ENCODE measurements at places on chromosomes 11 and 22. TPM values are rescaled to one million over a fixed set of nuclear protein-coding genes. Genes with fewer than 3 reads are reported as not detected.

DNA sequence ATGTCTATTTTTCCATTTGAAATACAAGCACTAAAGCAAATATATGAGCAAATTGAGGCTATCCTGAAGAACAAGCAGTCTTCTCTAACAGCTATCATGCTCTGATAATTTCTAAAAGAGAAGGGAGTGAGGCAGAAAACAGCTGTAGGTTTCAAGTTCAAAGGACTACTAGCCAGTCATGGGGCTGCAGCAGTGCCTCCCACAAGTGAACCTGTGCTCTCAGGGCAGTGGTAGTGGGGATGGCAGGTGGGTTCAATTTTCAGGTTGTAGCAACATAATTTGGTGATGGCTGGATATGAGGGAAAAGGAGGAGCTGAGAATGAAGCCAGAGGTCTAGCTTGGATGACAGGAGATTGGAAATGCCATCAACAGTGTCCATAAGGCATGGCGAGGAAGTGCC is 93.5 kb upstream of the ARHGAP20 start:
- no peak overlapping the region for H3K27ac ChIP-seq
- H3K4me3 ChIP-seq = no peak overlapping the region
- H3K36me3 ChIP-seq = no peaks in the 10 kb centered on the region
- H3K4me1 ChIP-seq = no peaks in the 10 kb centered on the region
- DNase-seq = no peak

DNA sequence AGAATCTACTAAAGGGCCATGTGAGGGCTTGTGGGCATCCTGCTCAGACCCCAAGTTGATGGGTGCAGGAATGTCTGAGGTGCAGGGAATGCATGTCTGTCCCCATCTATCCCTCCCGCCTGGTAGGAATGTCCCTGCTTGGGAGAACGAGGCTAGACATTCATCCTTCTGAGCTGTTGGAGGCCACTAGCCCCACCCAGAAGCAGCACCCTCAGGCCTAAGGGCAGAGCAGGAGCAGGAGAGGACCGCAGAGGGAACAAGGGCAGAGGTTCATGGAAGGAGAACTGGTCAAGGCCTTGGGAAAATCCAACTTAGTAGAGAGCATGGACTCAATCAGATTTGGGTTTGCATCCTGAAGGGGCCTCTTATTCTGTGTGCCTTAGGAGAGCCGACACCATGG is 22.1 kb upstream of the LMO1 start:
- H3K27me3 ChIP-seq = peaks cover 7% of the 10 kb centered on the region
- H3K36me3 ChIP-seq = no peaks in the 10 kb centered on the region
- H3K27ac ChIP-seq = no peak overlapping the region
- DNase-seq = no peak
- H3K4me1 ChIP-seq = no peaks in the 10 kb centered on the region

DNA sequence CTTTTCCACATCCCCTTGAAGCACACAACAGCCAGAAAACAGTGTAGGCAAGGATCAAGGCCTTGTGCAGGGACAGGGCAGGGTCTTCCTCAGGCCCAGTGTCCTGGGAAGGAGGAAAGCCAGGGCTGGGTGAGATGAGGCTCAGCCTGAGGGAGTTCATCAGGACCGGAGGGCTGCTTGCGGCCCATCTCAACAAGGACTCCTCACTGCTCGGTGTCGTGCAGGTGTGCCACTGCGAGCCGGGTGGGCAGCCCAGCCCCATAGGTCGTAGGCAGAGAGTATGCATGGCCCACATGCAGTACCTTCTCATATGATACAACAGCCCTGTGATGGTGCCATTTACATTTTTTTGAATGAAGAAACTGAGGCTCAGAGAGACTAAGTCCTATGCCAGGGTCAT is 12.9 kb downstream of the SHISA8 start:
- H3K27me3 ChIP-seq = no peaks in the 10 kb centered on the region
- no peak for DNase-seq
- no peaks in the 10 kb centered on the region for H3K4me1 ChIP-seq
- H3K36me3 ChIP-seq = peaks cover 36% of the 10 kb centered on the region
- no peak overlapping the region for H3K4me3 ChIP-seq
- no peak overlapping the region for H3K27ac ChIP-seq

DNA sequence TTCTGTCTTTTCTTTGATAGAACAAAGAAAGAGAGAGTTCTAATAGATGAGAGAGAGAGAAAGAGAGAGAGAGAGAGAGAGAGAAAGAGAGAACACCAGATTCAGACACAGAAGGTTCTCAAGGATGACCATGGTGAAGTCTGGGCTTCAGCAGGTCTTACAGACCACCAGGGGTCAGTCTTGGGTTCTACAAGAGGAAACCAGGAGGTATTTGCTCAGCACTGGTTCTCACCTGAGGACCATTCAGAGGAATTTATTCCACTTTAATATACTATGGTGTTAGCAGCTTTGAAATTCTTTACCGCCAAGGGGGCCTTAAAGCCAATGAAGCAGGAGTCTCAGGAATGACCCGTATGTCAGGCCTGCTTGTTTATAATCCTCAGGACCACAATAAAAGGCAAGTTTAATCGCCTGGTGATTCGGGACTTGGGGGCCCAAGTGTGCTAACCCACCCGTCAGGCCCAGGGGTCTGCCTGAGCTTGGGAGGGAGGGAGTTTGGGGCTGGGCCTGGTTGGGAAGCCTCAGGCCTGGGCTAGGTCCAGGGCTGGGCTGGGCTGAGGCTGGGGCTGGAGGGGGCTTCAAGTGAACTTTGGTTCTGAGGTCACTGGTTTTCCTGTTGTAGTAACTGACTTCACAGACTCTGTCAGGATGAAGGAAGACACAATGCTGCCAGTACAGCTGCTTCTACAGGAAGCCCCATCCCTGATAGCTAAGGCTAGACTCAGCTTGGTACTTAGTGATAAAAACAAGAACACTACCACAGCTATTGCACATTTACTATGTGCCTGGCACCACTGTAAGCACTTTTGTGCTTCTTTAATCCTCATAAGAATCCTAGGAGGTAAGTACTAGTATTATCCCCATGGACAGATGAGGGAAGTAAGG is 179.2 kb upstream of the ZBED5 start:
- peaks cover 3% of the 10 kb centered on the region for H3K4me1 ChIP-seq
- H3K27ac ChIP-seq = peak overlapping the region; percentile 6
- peaks cover 6% of the 10 kb centered on the region for H3K27me3 ChIP-seq

GRCh38 chr11:46674463-46675287 is 25.7 kb downstream of the ARHGAP1 start:
- H3K4me3 ChIP-seq = no peak overlapping the region
- no peaks in the 10 kb centered on the region for H3K27me3 ChIP-seq
- H3K4me1 ChIP-seq = peaks cover 74% of the 10 kb centered on the region
- H3K27ac ChIP-seq = peak overlapping the region; percentile 92

GRCh38 chr11:95212609-95213008 is 18.4 kb downstream of the SESN3 start:
- H3K36me3 ChIP-seq = peaks cover 20% of the 10 kb centered on the region
- no peak overlapping the region for H3K4me3 ChIP-seq
- DNase-seq = no peak
- H3K27ac ChIP-seq = no peak overlapping the region

DNA sequence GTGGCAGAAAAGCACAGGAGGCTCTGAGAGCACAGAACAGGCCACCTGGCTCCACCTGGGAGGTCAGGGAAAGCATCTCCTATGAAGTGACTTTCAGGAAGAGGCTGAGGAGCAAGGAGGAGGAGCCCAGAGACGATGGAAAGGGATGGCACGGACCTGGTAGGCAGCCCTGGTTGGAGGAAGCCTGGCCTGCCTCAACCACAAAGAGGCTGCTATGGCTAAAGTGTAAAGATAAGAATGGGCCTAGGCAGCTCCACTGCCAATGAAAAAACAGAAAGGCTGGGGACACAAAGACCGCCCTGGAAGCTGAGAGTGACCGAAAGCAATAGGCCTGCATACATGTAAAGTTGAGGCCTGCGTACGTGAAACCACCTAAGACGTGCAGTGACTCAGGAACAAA is 31.2 kb upstream of the ETS1 start:
- no peaks in the 10 kb centered on the region for H3K36me3 ChIP-seq
- no peak for DNase-seq
- H3K27me3 ChIP-seq = peaks cover 4% of the 10 kb centered on the region
- peaks cover 47% of the 10 kb centered on the region for H3K4me1 ChIP-seq
- H3K27ac ChIP-seq = peak overlapping the region; percentile 10

GRCh38 chr11:95145430-95146060 is 55.9 kb downstream of the ENDOD1 start:
- peaks cover 22% of the 10 kb centered on the region for H3K4me1 ChIP-seq
- no peak for DNase-seq
- H3K4me3 ChIP-seq = no peak overlapping the region
- peaks cover 24% of the 10 kb centered on the region for H3K27me3 ChIP-seq
- no peak overlapping the region for H3K27ac ChIP-seq

GRCh38 chr11:132312161-132312560 is 941.7 kb downstream of the NTM start:
- H3K27me3 ChIP-seq = no peaks in the 10 kb centered on the region
- no peaks in the 10 kb centered on the region for H3K4me1 ChIP-seq
- no peaks in the 10 kb centered on the region for H3K36me3 ChIP-seq
- no peak overlapping the region for H3K4me3 ChIP-seq
- H3K27ac ChIP-seq = no peak overlapping the region

- H3K36me3 ChIP-seq = no peaks in the 10 kb centered on the region
- no peak overlapping the region for H3K27ac ChIP-seq
- H3K27me3 ChIP-seq = peaks cover 15% of the 10 kb centered on the region
- no peak overlapping the region for H3K4me3 ChIP-seq
Measured at GRCh38 chr11:73177380-73177777, 35.3 kb upstream of the FCHSD2 start.

DNA sequence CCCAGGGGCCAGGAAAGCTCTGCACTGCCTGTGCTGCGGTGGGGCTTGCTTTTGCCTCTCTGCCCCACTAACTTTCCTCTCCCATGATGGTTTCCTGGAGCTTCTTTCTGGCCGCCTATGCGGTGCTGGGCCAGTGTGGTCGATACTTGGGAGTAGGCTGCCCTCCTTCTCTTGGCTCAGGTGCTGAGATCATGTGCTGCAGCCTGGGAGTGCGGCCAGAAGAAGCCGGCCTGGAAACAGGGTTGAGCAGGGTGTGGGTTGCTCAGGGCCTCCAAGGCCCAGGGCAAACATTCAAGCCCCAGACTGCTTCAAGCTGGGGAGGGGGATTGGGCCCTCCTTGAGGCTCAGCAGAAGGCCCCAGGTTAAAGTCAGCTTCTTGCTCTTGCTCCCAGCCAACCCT is 125.0 kb downstream of the NTM start:
- no peak overlapping the region for H3K4me3 ChIP-seq
- no peaks in the 10 kb centered on the region for H3K27me3 ChIP-seq
- DNase-seq = no peak
- no peaks in the 10 kb centered on the region for H3K36me3 ChIP-seq
- no peak overlapping the region for H3K27ac ChIP-seq

- no peak overlapping the region for H3K27ac ChIP-seq
- no peaks in the 10 kb centered on the region for H3K4me1 ChIP-seq
- H3K4me3 ChIP-seq = no peak overlapping the region
- H3K36me3 ChIP-seq = no peaks in the 10 kb centered on the region
- DNase-seq = no peak
- no peaks in the 10 kb centered on the region for H3K27me3 ChIP-seq
Measured at GRCh38 chr11:47124675-47125074, 52.0 kb downstream of the ARFGAP2 start.

GRCh38 chr11:131345406-131345805 is 25.0 kb upstream of the NTM start:
- DNase-seq = no peak
- H3K27me3 ChIP-seq = no peaks in the 10 kb centered on the region
- no peaks in the 10 kb centered on the region for H3K4me1 ChIP-seq
- no peaks in the 10 kb centered on the region for H3K36me3 ChIP-seq
- H3K27ac ChIP-seq = no peak overlapping the region

- H3K4me1 ChIP-seq = no peaks in the 10 kb centered on the region
- H3K36me3 ChIP-seq = no peaks in the 10 kb centered on the region
- no peaks in the 10 kb centered on the region for H3K27me3 ChIP-seq
- H3K4me3 ChIP-seq = no peak overlapping the region
- no peak overlapping the region for H3K27ac ChIP-seq
Measured at GRCh38 chr11:92380882-92381281, 156.3 kb downstream of the FAT3 start.

DNA sequence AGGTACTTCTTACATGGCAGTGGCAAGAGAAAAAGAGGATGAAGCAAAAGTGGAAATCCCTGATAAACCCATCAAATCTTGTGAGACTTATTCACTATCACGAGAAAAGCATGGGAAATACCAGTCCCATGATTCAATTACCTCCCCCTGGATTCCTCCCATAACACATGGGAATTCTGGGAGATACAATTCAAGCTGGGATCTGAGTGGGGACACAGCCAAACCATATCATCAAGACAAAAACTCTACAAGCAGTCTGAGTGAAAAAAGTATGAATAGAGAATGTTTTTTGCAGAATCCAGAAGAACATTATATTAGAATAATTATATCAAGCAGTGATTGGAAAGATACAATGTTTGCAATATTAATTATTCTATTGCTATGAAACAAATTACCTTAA is 893.7 kb downstream of the FAM181B start:
- DNase-seq = no peak
- no peaks in the 10 kb centered on the region for H3K36me3 ChIP-seq
- H3K4me3 ChIP-seq = no peak overlapping the region
- no peak overlapping the region for H3K27ac ChIP-seq

DNA sequence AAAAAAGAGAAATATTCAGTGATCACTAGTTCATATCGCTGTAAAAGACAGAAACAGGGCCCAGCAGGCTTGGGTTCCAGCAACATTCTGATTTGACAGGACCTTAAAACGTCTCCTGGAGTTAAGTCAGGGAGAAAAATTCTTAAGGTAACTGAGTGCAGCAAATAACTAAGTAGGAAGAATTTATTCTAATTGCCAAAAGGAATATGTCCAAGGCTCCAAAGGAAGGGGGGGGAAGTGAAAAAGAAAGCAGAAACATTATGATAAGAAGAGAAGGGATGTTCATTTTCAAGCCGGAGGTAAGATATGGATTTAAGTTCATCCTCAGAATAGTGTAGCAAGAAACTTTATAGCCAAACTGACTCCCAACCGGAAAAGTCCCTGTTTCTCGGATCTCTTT is 90.4 kb downstream of the WT1 start:
- peaks cover 10% of the 10 kb centered on the region for H3K4me1 ChIP-seq
- H3K4me3 ChIP-seq = no peak overlapping the region
- no peak for DNase-seq
- no peak overlapping the region for H3K27ac ChIP-seq
- peaks cover 1% of the 10 kb centered on the region for H3K27me3 ChIP-seq

DNA sequence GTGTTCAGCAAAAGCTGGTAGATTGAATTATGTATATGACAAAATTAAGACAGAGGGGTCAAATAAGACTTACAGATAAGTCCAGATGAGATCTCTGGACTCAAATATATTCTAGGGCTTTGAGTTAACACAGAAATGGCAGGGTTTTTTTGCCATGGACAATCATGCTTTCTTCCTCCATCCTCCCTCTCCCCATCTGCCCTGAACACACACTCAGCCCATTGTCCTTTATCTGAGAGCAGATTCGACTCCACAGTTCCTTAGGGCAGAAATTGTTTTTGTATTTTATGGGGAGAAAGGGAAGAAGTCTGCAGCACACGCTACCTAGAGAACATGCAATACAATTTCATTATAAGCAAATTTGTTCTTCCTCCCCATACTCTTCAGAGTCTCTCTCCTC is 86.8 kb downstream of the SLC1A2 start:
- no peak for DNase-seq
- peaks cover 37% of the 10 kb centered on the region for H3K4me1 ChIP-seq
- peaks cover 24% of the 10 kb centered on the region for H3K36me3 ChIP-seq

Gene OR52K2
- not detected for total RNA-seq

Gene TPH1
- 0.23 TPM for total RNA-seq

Gene TEX54
- total RNA-seq = 0.48 TPM

Gene FIBIN
- not detected for total RNA-seq

Gene CD248
- 2.5 TPM for total RNA-seq

Gene OR52H1
- total RNA-seq = not detected

Gene RAB36
- 0.27 TPM for total RNA-seq

All from activated CD4-positive, alpha-beta T cell treated with anti-CD3 and anti-CD28 coated beads, Interleukin-2, amount 10 ng/mL, durations not matched to agents 7 days and 5 days (primary cell).